ENCODE measurements at places on chromosomes 12 and 14. TPM values are rescaled to one million over a fixed set of nuclear protein-coding genes. Genes with fewer than 3 reads are reported as not detected.

- no peak for DNase-seq
Observed at GRCh38 chr14:58798173-58798572, 160.4 kb downstream of the DACT1 start.

GRCh38 chr14:106372870-106373652, 846.7 kb downstream of the TMEM121 start:
- peak; percentile 26 for DNase-seq

Gene USP44
- total RNA-seq: not detected

DNA sequence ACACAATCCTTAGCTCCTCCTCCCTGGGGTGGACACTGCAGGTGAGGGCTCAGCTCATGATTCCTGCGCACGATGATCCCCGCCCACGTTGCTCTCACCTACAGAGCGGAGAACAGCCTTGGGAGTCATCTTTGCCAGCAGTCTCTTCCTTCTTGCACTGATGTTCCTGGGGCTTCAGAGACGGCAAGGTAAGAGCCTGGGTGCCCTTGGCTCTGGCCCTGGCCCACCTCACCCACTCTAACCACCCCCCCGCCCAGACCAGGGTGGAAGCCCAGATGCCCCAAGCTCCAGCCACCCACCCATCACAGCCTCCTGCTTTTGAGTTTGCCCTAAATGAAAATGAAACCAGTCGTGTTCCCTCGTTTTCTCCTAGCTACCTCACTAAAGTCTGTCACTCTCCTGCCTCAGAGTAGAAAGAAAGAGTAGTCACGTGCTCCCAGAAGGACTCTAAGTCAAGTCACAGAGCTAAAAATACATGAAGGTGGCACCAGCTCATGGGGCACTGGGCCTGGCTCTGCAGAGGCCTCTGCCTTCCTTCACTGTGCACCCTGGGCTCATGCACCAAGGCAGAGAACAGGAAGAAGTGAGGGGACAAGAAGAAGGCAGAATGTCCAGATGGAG, 9.0 kb downstream of the TAPBPL start:
- no peak for DNase-seq

GRCh38 chr14:61357123-61357522, 35.7 kb downstream of the PRKCH start:
- DNase-seq: no peak

GRCh38 chr12:4259099-4259498, 14.5 kb upstream of the CCND2 start:
- no peak for DNase-seq

DNA sequence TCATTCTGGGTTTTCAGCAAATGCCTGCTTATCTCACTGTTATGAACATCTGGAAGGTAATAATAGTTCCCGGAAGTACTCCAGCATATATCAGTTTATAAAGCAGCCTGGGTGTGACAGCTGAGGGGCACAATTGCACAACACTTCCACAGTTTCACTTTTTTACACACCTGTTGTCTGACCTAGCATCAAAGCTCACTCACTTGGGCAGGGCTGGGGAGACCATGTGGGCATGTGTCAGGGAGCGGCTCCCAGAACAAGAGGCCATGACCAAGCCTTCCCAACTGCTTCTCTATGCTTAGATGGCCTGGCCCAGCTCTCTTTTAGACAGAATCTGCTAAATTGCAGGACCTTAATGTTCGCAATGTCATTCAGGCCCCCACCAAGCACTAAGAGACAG, 51.1 kb upstream of the RIC8B start:
- DNase-seq: no peak

- no peak for DNase-seq
Observed at GRCh38 chr12:102912258-102912657, 4.8 kb downstream of the PAH start.

Gene SLC25A21
- total RNA-seq: 1.9 TPM

DNA sequence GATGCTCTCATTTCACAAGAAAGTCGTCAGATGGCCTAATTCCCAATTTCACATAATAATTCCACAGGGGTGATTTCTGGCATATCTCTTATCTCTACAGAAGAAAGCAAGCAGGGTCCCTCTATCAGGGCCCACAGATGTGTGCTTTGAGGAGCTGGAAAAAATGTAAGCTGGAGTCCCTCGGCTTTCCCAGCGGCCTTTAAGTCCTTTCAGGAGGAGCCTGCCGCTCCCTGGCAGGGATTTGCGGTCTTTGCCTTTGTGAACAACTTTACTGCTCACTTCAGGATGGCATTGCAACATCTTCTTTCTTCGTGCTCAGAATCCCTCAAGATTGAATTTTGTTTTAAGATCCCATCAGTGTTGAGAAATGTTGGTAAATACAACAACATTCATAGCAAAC, 83.0 kb downstream of the FZD10 start:
- no peak for DNase-seq

Gene CLEC14A
- total RNA-seq: not detected

- DNase-seq: no peak
Observed at GRCh38 chr12:54033106-54033979, 493 bp downstream of the HOXC5 start.
